ENCODE measurements at places on chromosomes 4 and X.
A peak's percentile ranks its signal among the peaks of the same experiment; 100 is the strongest.

GRCh38 chr4:147830987-147831386 lies 99.1 kb downstream of the ARHGAP10 start:
- DNase-seq = peak; percentile 12

DNA sequence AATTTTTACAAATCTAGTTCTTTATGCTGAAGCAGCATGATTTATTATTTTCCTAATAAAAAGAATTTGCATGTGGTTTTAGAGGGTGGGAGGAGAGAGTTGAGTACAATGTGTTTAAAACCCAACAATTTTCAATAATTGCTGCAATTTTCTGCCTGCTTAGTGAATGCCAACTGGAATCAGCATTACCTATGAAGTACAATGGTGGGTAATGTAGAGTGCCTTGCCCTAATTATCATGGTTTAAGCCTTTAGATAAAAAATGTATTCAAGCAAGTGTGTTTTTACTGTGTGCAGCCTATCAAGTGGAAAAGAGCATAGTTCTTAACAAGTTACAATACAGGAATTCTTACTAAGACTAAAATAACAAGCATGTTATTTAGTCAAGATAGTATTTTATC lies 77.9 kb upstream of the ANKRD50 start:
- DNase-seq = no peak

DNA sequence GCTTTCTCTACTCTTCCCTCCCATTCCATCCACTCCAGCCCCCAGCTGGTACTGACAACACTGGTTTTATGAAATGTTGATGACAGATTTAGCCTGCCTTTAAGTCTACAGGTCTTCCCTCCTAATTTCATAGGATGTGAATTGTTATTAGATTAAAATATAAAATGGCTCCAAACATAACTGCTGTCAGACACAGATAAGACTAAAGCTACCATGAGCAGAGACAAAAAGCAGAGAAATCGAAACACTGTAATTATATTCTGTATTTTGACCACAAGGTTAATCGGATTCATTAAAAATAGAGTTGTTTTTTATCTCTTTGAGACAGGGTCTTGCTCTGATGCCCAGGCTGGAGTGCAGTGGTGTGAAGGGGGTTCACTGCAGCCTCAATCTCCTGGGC lies 28.3 kb downstream of the SEC24D start:
- no peak for DNase-seq

GRCh38 chr4:173410079-173410478 lies 11.2 kb upstream of the SCRG1 start:
- DNase-seq = no peak

DNA sequence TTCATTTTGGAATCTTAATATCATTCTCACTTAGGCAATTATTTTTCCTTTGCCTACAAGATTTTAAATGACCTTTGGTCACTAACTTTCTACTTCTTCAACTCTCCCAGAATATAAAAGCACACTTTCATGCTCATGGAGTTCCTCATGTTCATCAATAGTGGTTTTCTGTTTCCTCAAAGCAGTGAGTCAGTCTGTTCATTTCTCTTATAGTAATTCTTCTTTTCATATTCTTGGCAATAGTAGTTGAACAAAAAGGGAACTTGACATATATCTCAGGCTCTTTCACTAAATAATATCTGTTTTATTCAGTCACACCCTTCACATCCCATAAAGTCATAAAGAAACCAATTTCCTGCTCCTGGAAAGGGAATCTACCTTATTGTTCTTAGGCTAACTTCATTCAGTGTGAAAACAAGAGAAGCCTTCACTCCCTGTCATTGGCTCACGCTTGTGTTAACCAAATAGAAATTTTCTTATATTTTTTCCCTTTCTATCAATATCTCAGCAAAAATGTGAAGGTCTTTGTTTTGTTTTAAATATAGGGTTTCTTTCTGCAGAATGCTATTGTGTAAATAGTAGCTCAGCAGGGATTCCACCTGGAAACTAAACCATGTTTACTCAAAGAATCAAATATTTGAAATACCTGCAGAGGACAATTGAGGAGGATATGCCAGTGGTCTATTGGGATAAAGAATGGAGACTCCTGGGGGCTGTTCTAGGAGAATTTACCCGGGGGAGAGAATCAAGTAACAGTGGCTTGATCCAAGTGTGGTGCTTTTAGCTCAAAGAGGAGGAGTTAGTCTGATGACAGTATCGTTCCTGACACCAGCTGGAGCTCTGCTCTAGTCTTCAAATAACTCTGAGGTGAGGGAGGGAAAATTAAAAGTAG lies 13.4 kb upstream of the TNIP3 start:
- DNase-seq = no peak

- DNase-seq = no peak
These were observed 24.7 kb downstream of the CUL4B start for GRCh38 chrX:120536061-120536460.

DNA sequence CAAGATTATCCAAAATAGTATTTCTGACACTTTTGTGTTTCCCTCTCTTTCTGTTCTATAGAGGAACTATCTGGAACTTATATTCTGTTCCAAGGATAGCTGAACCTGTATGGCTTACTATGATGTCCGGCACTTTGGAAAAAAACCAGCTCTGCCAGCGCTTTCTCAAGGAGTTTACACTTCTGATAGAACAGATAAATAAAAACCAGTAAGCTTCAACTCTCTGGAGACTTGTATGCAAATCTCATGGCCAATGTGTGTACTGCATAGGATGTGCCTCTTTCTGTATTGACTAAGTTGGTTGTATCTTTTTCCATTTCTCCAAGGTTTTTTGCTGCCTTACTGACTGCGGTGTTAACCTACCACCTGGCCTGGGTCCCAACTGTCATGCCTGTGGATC lies 92.5 kb downstream of the FNIP2 start:
- no peak for DNase-seq

DNA sequence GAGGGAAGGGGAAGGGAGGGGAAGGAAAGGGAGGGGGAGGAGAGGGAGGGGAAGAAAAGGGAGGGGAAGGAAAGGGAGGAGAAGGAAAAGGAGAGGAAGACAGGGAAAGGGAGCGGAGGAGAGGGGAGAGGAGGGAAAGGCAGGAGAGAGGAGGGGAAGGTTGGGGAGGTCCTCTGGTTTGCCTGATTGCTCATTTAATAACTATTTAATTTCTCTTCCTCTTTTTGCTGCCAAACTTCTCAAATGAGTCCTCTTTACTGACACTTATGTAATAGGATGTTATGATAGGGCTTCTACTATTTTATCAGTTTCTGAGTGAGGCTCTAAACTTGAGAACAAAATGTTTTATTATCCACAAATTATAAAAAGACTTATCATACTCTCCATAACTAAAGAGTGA lies 35.4 kb upstream of the PPA2 start:
- DNase-seq = no peak

- DNase-seq = peak; percentile 16
These were observed 69.1 kb upstream of the UCP1 start for GRCh38 chr4:140637836-140638235.

GRCh38 chrX:132751063-132751690 lies 207.3 kb downstream of the HS6ST2 start:
- DNase-seq = no peak

GRCh38 chr4:80709082-80709869 lies 321.2 kb upstream of the BMP3 start:
- DNase-seq = no peak

- peak; percentile 1 for DNase-seq
These were observed 27.9 kb upstream of the FUNDC1 start for GRCh38 chrX:44570522-44570921.

DNA sequence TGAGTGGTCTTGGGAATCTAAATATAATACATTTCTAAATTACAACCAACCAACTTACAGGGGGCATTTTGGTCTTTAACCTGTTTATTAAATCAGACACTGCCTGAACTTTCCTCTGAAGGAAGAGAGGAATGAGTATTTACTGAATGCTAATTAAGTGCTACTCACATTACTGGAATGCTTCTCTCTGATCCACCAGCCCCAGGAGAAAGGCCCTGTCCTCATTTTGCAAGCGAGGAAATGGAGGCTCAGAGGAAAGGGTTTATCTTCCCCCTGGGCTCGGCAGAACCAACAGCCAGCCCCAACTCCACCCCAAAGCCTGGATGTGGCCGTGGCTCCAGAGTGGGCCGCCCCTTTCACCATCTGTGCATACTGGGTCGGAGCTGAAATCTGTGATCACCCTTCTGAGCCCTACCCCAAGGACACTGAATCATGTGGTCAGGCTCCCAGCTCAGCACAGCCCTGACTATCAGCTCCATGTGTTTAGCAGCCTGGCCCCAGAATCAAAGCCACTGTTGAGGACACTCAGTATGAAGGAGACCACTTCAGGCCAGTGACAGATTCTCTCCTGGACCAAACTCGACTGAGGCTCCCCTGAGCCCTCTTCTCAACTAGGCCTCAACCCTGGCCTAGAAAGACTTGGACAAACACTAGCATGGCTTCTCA lies 56.7 kb upstream of the ENPP6 start:
- DNase-seq = no peak

GRCh38 chr4:154329939-154330338 lies 161.7 kb downstream of the DCHS2 start:
- no peak for DNase-seq

- no peak for DNase-seq
These were observed 262.0 kb downstream of the COL25A1 start for GRCh38 chr4:109040441-109040840.

- no peak for DNase-seq
These were observed 32.4 kb downstream of the PRDX4 start for GRCh38 chrX:23699636-23700194.

DNA sequence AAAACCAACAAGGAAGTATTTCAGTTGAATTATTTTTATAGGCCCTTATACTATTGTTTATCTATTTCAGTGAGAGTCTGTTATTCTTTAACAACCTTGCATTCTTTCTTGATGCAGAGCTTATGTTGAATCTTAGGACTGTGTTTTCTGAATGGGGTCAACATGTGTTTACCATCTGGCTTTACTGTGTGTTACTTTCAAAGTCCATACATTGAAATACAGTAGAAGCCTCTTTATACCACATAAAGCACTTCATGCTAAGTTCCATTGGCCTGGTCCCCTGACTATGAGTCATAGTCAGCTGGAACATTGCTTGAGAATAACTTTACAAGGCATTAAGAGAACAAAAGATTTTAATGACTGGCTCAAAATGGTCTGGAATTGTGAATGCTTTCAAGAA lies 152.6 kb downstream of the GASK1B start:
- no peak for DNase-seq

DNA sequence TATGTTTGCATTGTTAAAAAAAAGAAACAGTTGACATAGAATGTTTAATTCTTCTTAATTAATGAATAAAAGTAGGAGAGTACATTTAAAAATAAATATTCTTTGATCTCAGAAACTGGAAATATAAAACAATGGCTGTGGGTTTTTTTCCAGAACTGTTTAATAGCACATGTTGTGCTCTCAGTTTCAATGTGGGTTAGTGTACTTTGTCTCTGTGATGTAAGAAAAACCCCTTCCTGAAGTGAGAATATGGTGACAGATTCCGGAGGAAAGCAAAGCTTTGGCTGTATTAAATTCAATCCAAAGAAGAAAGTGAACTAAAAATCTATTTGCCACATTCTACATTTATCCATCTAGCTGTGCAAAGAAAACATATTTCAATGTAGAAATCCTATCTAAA lies 261.9 kb upstream of the ADGRL3 start:
- DNase-seq = no peak

GRCh38 chr4:127685292-127685691 lies 44.9 kb upstream of the SLC25A31 start:
- no peak for DNase-seq

GRCh38 chr4:121228848-121229247 lies 64.7 kb upstream of the TNIP3 start:
- DNase-seq = no peak

GRCh38 chr4:109154424-109154823 lies 148.0 kb downstream of the COL25A1 start:
- no peak for DNase-seq

- no peak for DNase-seq
These were observed 48.4 kb downstream of the RTL5 start for GRCh38 chrX:72083291-72083690.

DNA sequence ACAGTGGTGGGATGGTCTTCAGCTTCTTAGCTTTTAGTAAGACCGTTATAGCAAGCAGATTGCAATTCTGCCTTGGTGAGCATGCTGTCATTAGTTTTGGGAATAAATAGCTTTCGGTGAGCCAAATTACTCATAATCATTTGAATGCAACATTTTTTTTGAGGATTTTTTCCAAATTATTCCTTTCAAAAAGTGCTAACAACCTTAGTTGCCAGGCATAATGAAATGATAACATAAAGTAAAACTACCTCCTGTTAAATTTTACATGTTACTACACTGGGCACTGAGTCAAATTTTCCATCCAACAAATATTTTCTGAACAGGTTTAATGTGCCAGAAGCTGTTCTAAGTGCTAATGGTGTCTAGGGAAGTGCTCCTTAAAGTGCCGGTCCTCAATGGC lies 15.8 kb upstream of the NPFFR2 start:
- DNase-seq = no peak

DNA sequence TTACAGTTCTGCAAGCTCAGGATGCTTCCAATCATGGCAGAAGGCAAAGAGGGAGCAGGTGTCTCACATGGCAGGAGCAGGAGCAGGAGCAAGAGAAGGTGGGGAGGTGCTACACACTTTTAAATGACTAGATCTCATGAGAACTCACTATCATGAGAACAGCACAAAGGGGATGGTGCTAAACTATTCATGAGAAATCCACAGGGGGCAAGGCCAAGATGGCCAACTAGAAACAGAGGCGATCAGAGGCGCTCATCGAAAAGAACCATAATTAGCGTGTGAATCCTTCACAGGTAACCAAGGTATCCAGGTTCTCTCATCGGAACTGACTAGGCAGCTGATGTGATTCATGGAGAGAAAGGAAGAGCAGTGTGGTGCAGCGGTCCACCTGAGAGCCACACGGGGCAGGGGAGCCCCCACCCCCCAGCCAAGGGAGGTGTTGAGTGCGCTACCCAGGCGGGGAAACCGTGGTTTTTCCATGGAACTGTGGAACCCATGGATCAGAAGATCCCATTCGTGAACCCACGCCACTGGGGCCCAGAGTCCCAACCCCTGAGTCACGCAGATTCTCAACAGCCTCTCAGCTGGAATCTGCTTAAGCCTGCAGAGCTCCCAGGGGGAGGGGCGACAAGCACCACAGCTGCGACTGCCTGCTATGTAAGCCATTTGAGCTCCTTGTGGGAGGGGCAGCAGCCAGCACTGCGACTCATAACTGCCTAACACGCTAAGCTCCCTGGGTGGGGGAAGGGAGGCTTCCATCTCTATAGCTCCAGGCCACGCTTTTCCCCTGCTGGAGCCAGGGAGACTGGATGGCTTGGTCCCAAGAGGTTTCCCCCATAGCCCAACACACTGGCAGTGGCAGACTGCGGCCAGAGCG lies 46.7 kb downstream of the FGF16 start:
- peak; percentile 10 for DNase-seq

- DNase-seq = no peak
These were observed 1037.4 kb upstream of the PABPC4L start for GRCh38 chr4:135238940-135239339.

GRCh38 chr4:16157609-16158503 lies 68.4 kb downstream of the TAPT1 start:
- no peak for DNase-seq

DNA sequence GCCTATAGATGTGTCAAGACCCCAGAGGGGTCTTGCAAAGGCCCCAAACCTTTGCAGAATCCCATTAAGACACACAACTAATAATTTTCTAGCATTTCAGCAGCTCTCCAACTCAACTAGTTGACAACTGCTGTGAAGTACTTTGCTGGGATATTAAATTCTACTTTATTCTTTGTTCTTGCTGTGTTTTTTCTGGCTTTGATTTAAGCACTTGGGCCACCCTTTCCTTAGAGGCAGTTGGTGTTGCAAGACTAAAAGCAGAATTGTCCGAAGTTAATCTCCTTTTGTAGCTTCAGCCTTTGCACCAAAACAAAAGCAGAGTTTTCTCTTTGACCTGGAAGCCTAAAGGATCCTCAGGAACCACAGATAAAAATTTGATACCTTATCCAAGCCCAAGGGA lies 353.1 kb upstream of the CLNK start:
- no peak for DNase-seq

GRCh38 chr4:123104310-123105025 lies 182.1 kb upstream of the NUDT6 start:
- DNase-seq = no peak

Data from H54 (cell line).